ENCODE measurements at places on chromosomes 3 and 15. TPM values are rescaled to one million over a fixed set of nuclear protein-coding genes. Genes with fewer than 3 reads are reported as not detected.

DNA sequence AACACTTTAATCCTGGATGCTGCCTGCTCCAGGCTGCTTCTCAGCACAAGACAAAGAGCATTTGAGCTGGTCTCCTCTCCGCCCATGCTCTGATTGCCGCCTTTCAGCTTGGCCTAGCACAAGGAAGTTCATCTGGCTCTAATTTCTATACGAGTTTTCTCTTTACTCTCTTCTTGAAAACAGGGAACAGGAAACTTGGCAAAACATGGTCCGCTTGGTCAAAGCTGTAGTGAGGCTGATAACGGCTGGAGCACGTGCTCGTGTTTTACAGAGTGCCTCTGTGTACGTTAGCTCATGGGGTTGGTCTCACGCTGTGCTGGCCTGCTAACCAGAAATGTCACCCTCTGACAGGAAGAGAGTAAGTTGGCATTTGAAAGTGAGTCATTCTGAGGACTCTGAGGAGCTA, 19.2 kb downstream of the RARRES1 start:
- peak; percentile 37 for DNase-seq

DNA sequence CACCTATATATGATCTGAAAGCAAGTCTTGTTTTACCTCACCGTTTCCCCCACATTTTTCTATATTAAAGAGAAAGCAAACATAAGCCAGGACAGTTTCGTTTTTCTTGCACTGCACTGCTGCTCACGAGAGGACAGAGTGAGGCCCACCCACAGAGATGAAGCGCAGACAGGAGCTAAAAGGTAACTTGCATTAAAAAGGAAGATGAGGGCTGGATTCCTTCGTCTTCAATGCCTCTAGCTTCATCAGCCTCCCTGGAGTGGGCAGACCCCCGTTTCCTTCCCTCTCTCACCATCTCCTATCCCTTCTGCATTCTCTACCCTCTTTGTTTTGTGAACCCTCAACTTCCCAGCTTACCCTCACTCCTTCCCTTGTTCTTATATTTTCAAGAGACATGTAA, 18.9 kb downstream of the SUMF1 start:
- no peak for DNase-seq

DNA sequence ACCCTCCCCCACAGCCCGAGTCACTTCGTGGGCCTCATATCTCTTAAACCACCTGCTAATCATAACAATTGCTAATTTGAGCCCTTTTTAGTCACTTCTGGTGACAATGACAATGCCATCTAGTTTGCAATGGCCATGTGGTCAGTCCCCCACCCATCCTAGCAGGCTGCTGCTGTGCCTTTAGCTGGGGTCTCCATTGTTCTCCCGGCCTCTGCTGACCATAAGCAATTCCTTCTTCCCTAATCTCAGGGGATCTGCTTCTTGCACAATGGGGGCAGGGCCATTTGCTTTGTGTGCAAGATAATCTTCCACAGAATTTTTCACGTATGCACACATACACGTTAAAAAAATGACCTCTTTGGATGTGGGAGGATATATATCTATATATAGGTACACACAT, 406.1 kb upstream of the ONECUT1 start:
- DNase-seq, result no peak

Gene B3GALNT1
- 56.1 TPM for total RNA-seq

Gene CHRNA3
- total RNA-seq, result 0.25 TPM

Gene SLC28A2
- total RNA-seq, result not detected

Data from left ventricle myocardium inferior (tissue), 1 donor.